Transverse colon (tissue), 4 donors: ENCODE measurements at places on chromosomes 2 and 18.
A peak's percentile ranks its signal among the peaks of the same experiment; 100 is the strongest.

- no peaks in the 10 kb centered on the region for H3K4me1 ChIP-seq
- no peak for DNase-seq
- no peaks in the 10 kb centered on the region for H3K36me3 ChIP-seq
- no peak overlapping the region for H3K4me3 ChIP-seq
- H3K27me3 ChIP-seq = no peaks in the 10 kb centered on the region
These were observed 258.0 kb downstream of the CNTNAP5 start for GRCh38 chr2:124283096-124283495.

DNA sequence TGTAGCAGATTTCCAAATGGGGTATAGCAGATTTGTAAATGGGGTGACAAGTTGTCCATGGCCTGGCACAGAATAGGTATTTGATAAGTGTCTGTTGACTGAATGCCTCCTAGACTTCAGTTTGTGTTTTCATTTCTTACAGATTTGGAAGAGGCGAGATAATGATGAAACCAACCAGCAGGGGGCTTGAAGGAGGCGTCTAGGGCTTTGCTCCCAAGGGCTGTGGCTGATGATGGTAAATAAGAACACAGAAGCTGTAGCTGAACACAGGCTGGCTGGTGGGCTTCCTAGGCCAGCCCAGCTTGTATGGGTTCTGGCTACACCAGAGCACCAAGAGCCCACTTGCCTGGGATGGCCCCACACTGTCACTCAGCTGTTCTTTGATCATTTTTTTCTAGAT is 19.4 kb downstream of the SFTPB start:
- H3K36me3 ChIP-seq = peaks cover 2% of the 10 kb centered on the region
- H3K27me3 ChIP-seq = no peaks in the 10 kb centered on the region
- H3K27ac ChIP-seq = no peak overlapping the region
- no peak for DNase-seq
- H3K4me1 ChIP-seq = no peaks in the 10 kb centered on the region
- H3K4me3 ChIP-seq = no peak overlapping the region

DNA sequence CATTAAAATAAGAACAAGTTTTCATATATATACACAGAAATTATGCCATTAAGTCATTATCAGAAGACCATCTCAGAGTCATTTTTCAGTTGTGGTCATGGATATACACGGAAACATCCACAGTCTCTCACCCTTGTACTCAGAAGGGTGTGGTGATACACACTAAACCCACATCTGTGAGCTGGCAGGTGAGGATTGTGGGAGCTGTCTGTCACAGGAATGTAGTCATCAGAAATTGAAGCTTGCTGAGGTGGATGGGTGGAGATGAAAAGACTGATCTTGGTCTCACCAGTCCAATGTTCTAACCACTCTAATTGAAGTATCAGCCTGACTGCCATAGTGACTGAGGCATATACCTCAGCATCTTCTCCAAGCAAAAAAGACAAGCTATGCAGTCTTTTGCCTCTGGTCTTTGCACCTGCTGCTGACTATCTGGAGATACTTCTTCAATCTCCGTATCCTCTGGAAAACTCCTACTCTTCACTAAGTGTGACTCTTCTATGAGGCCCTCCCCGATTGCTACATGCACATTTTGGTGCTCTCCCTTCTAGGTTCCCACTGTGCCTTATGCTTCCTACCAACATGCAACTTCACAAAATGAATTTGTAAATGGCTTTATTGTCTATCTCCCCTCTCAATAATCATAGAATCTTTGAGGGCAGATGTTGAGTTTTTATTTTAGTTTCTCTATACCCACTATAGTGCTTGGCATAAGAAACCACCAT is 232.8 kb downstream of the DYM start:
- H3K4me3 ChIP-seq = no peak overlapping the region
- peaks cover 27% of the 10 kb centered on the region for H3K4me1 ChIP-seq
- peak overlapping the region; percentile 51 for H3K27ac ChIP-seq

DNA sequence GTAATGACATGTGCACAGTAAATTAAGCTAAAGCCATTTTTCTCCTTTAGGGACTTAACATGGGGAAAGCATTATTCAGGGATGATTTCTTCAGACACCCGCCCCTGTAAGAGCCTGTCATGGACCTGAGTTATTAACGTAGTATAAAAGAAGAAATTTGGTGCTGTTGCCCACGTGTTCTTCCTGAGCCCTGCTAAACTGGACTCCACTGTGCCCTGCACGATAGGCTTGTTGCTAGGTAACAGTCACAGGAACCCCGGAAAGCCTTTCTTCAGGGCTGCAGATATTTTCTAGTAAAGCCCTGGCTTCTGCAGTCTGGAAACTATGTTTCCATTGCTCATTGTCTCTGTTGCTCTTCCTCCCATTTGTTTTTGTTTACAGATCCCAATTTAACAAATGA is 157.9 kb downstream of the LRRC30 start:
- no peaks in the 10 kb centered on the region for H3K27me3 ChIP-seq
- H3K36me3 ChIP-seq = no peaks in the 10 kb centered on the region
- H3K4me3 ChIP-seq = no peak overlapping the region
- no peak for DNase-seq

- H3K27ac ChIP-seq = peak within 1 kb of the TSS; percentile 94
- DNase-seq = peak; percentile 59
- peaks cover 21% of the 10 kb centered on the region for H3K4me1 ChIP-seq
- no peaks in the 10 kb centered on the region for H3K27me3 ChIP-seq
- H3K36me3 ChIP-seq = no peaks in the 10 kb centered on the region
These were observed at the start of gene NPAS2 for GRCh38 chr2:100819370-100820272. TSS of gene NPAS2 (plus strand) at chr2:100820139. CDS start at chr2:100904755, 84,616 bp downstream.

GRCh38 chr2:217743966-217744761 is 258.6 kb downstream of the TNS1 start:
- no peak overlapping the region for H3K4me3 ChIP-seq
- H3K4me1 ChIP-seq = no peaks in the 10 kb centered on the region
- no peaks in the 10 kb centered on the region for H3K36me3 ChIP-seq
- DNase-seq = no peak

GRCh38 chr2:48474574-48475298 is 55.2 kb upstream of the STON1 start:
- no peaks in the 10 kb centered on the region for H3K36me3 ChIP-seq
- no peak overlapping the region for H3K4me3 ChIP-seq
- H3K27me3 ChIP-seq = no peaks in the 10 kb centered on the region
- no peak for DNase-seq

- no peaks in the 10 kb centered on the region for H3K4me1 ChIP-seq
- DNase-seq = no peak
- H3K27me3 ChIP-seq = no peaks in the 10 kb centered on the region
- H3K36me3 ChIP-seq = no peaks in the 10 kb centered on the region
These were observed 103.6 kb upstream of the LYPD6 start for GRCh38 chr2:149226790-149227189.

DNA sequence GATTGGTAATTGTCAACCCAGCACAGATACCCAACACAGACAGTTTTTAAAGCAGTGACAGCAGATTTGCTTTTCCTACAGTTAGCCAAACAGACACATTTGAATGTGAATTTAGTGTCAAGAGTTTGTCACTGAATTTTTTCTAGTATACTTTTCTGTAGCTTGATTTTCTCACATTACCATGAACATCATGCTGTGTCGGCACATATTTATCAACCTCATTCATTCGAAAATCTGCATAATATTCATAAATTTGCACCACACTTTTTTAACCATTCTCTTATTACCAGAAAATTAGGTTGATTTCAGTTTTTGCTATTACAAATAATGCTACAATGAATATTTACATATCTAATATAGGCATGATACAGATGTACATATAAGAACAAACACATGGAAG is 27.0 kb upstream of the DSG3 start:
- H3K4me3 ChIP-seq = no peak overlapping the region
- no peak overlapping the region for H3K27ac ChIP-seq
- H3K36me3 ChIP-seq = no peaks in the 10 kb centered on the region
- H3K27me3 ChIP-seq = no peaks in the 10 kb centered on the region
- no peak for DNase-seq
- no peaks in the 10 kb centered on the region for H3K4me1 ChIP-seq

DNA sequence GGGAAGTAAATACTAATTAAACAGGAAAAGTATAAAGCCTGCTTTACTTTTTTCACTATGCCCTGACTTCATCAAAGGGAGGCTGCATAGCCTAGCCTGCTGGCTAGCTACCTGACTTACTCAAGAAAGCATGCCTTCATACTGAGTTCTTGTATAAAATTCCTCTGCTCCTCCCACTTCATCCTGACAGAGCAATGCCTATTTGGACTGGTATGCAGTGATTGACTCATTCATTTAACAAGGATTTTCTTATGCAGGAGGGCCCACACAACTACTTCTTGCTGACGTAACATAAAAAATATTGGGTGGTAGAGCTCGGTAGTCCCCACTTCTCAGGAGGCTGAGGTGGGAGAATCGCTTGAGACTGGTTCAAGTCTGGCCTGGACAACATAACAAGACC is 70.5 kb downstream of the PRPF40A start:
- H3K36me3 ChIP-seq = no peaks in the 10 kb centered on the region
- H3K4me1 ChIP-seq = peaks cover 11% of the 10 kb centered on the region
- H3K27me3 ChIP-seq = no peaks in the 10 kb centered on the region
- peak overlapping the region; percentile 27 for H3K27ac ChIP-seq
- no peak overlapping the region for H3K4me3 ChIP-seq
- no peak for DNase-seq

- H3K4me1 ChIP-seq = no peaks in the 10 kb centered on the region
- H3K27me3 ChIP-seq = no peaks in the 10 kb centered on the region
- no peak overlapping the region for H3K27ac ChIP-seq
- H3K36me3 ChIP-seq = no peaks in the 10 kb centered on the region
- peak; percentile 54 for DNase-seq
- no peak overlapping the region for H3K4me3 ChIP-seq
These were observed 11.2 kb downstream of the ZNF142 start for GRCh38 chr2:218648088-218648786.

- H3K27me3 ChIP-seq = peaks cover 3% of the 10 kb centered on the region
- peak within 1 kb of the TSS; percentile 89 for H3K27ac ChIP-seq
- no peaks in the 10 kb centered on the region for H3K4me1 ChIP-seq
- DNase-seq = peak; percentile 73
- H3K4me3 ChIP-seq = peak within 1 kb of the TSS; percentile 74
These were observed at the start of gene GPR155 for GRCh38 chr2:174486563-174487107. TSS of gene GPR155 (minus strand) at chr2:174487029. CDS start at chr2:174481956, 5,073 bp downstream.

DNA sequence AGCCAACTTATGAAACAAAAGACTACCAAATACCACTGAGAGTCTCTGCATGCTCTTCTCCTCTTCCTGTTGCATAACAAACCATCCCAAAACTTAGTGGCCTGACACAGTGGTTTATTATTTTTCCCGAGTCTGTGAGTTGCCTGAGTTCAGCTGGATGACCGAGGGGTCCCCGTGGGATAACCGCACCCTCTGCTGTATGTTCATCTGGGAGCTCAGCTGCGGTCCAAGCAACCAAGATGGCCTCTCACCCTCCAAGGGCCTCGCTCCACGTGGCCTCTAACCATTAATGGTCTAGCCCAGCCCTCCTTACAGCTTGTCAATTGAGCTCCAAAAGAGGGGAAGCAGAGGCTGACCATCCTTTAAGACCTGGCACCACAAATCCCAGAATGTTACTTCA is 17.1 kb downstream of the ITM2C start:
- no peak overlapping the region for H3K4me3 ChIP-seq
- peaks cover 30% of the 10 kb centered on the region for H3K4me1 ChIP-seq
- no peaks in the 10 kb centered on the region for H3K27me3 ChIP-seq
- no peak overlapping the region for H3K27ac ChIP-seq
- peaks cover 6% of the 10 kb centered on the region for H3K36me3 ChIP-seq
- peak; percentile 6 for DNase-seq

- H3K27ac ChIP-seq = no peak overlapping the region
- DNase-seq = no peak
- peaks cover 15% of the 10 kb centered on the region for H3K4me1 ChIP-seq
- no peaks in the 10 kb centered on the region for H3K27me3 ChIP-seq
- no peaks in the 10 kb centered on the region for H3K36me3 ChIP-seq
These were observed 205.7 kb downstream of the NEDD4L start for GRCh38 chr18:58249712-58250111.

- H3K4me1 ChIP-seq = no peaks in the 10 kb centered on the region
- no peaks in the 10 kb centered on the region for H3K36me3 ChIP-seq
- H3K4me3 ChIP-seq = no peak overlapping the region
These were observed 29.1 kb upstream of the SCLY start for GRCh38 chr2:238031751-238032150.

DNA sequence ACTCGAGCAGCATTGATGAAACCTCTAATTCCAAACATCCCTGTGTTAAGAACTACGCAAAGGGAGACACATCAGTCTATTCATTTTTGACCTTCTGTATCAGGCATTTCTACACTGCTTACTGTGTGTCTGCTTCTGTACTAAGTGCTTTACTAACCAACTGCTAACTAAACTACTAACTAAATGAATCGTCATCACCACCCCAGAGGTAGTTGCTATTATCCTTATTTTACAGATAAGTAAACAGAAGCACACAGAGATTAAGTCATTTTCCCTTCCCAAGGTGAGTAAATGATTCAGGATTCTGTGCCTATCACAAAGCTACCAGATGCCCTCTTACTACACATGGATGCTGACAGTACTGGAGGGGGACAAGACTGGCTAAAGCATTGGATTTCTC is 284.1 kb downstream of the AGPS start:
- H3K4me3 ChIP-seq = no peak overlapping the region
- no peak for DNase-seq
- peaks cover 31% of the 10 kb centered on the region for H3K4me1 ChIP-seq

DNA sequence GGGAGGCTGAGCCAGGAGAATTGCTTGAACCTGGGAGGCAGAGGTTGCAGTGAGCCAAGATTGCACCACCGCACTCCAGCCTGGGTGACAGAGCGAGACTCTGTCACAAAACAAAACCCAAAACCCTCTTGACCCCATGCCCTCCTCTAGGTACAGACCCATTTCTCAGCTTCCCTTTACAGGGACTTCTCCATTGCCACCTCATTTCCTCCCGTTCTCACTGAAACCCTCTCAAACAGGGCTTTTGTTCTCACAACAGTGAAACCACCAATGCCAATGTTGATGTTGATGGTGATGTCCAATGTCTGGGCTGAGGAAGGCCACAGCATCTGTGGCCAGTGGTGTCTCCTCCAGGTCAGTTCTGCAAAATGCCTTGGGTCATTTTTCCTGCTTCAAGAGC is 69.0 kb upstream of the ZCCHC2 start:
- H3K27me3 ChIP-seq = no peaks in the 10 kb centered on the region
- H3K4me1 ChIP-seq = no peaks in the 10 kb centered on the region
- no peak for DNase-seq
- no peaks in the 10 kb centered on the region for H3K36me3 ChIP-seq
- H3K4me3 ChIP-seq = no peak overlapping the region

DNA sequence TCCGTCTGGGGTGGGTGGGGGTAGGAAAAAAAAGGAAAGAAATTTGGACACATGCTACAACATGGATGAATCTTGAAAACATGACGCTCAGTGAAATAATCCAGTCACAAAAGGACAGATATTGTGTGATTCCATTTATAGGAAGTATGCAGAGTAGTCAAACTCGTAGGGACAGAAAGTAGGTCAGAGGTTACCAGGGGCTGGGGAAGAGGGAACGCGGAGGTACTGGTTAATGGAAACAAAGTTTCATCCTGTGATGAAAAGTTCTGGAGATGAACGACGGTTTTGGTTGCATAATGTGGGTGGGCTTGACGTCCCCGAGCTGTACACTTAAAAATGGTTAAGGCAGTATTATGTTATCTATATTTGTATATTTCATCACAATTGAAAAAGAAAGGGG is 4.5 kb upstream of the SFTPB start:
- no peaks in the 10 kb centered on the region for H3K27me3 ChIP-seq
- H3K27ac ChIP-seq = no peak overlapping the region
- no peak for DNase-seq
- no peaks in the 10 kb centered on the region for H3K4me1 ChIP-seq
- H3K4me3 ChIP-seq = no peak overlapping the region
